ENCODE measurements at places on chromosomes 3 and 15.

GRCh38 chr3:34207806-34208205, 409.4 kb downstream of the PDCD6IP start:
- DNase-seq: no peak

GRCh38 chr15:80310776-80311175, 58.8 kb upstream of the CTXND1 start:
- no peak for DNase-seq

- no peak for DNase-seq
These were observed 35.7 kb downstream of the SQOR start for GRCh38 chr15:45670511-45670910.

DNA sequence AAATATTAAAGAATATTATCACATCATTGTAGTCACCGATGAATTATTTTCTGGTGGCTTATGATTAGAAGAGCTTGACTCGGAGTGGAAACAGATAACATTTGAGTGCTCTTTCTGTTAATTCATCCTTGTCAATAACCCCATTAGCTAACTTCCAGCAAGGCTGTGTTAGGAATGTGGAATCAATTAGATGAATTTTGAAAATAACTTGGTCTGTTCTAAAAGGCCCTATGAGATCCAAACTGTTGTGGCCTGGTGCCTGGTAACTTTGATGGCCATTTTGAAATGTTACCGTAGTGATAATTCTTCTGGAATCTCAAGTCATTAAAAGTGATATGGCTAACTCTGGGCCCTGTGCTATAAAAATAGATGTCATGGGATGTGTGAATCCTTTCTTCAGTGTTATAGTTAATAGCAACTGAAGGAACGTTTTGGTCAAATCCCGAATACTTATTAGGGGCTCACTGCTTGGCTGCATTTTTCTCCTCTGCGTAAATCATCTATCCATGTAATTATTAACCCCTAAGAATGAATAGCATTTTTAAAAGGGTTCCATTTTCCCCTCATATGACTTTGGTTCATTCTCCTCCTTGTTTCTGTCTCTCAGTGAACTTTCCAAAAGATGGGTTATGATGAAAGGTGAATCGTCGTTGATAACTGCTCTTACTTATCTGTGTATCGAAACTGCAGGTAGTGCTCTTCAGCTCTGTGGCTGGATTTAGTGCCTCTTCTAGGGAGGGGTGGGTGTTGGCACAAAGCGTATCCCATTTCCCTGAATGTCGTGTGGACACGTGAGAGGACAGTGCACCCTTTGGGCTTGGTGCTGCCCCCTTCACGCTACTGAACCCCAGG, 82.7 kb downstream of the IGF1R start:
- DNase-seq: no peak

DNA sequence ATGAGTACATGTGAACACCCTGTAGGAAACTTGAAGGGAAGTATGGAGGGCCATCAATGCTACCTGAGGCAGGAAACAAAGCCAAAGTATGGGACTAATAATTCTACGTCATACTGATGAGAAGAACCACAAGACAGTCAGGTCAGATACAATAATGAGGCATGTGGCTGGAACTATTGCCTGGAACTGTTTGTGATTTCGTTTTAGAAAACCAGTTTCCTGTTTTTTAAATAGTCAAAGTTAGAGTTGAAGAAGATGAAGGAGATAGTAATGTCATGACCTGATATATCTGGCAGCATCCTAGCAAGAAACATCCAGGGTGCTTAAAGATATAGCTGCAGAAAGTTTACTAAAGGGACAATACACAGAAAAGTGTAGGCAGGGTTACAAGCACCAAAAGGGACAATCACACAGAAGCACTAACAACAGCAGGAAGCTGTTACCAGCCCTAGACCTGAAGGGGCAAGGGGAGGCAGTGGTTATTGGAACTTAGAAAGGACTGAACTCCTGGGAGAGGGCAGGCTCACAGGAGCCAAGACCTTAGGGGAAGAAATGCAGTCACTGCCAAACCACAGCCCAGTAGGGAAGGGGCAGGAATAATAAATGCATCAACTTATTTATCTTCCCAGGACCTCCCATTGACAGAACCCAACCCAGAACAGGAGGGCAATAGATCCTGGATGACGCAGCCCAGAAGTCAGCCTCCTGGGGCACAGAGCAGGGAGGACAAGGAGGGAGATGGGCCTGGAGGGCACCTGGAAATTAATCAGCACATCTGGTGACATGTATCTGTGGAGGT, 302.1 kb upstream of the STT3B start:
- no peak for DNase-seq

DNA sequence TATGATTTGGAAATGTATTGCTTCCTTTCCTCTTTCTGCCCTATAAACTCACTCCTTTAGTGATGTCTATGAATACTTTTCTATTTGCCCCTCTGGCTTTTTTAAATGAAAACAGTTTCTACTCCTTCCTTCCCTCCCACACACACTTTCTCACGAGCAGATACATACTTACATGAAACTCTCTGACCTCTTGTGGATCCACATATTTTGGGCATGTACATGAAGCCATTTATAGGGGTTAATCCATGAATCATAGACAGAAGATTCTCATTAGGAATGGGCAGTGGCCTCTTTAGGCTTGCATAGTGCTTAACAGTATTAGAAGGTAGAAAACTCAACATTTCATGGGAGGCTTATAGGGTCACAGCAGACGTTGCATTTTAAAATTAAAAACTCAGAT, 24.8 kb downstream of the ANAPC13 start:
- no peak for DNase-seq

DNA sequence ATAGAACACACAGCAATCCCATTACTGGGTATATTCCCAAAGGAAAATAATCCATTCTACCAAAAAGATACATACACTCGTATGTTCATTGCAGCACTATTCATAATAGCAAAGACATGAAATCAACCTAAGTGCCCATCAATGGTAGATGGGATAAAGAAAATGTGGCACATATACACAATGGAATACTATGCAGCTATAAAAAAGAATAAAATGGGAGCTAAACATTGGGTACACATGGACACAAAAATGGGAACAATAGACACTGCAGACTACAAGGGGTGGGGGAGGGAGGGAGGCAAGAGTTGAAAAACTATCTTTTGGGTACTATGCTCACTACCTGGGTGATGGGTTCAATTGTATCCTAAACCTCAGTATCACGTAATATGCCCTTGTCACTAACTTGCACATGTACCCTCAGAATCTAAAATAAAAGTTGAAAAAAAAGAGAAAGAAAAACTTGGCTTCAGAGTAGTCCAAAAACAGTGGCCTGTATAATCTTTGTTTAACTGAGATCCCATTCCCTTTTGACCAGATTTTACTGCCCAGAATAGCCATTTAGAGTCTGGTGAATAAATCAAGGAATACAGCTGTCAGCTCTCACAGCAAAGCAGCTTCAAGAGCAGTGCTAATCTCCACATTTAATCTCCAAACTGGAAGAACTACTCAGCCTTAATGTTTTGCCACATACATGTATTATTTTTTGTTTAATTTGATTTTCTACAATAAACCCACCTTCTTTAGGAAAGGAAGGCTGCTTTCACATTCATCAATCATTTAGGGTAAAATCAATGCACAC, 54.5 kb upstream of the XRN1 start:
- DNase-seq: no peak

GRCh38 chr3:159233734-159234133, 431.9 kb downstream of the MFSD1 start:
- no peak for DNase-seq

DNA sequence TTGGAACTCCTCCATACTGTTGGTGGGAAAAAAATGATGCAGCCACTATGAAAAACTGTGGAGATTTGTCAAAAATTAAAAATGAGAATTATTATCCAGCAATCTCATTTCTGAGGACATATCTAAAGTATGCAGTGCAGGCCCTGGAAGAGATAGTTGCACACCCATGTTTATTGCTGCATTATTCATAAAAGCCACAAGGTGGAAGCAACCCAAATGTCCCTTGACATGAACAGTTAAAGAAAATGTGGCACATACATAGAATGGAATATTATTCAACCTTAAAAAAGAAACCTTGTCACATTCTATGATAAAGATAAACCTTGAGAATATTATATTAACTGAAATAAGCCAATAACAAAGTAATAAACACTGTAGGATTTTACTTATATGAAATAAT, 80.9 kb upstream of the ARHGEF26 start:
- DNase-seq: no peak

DNA sequence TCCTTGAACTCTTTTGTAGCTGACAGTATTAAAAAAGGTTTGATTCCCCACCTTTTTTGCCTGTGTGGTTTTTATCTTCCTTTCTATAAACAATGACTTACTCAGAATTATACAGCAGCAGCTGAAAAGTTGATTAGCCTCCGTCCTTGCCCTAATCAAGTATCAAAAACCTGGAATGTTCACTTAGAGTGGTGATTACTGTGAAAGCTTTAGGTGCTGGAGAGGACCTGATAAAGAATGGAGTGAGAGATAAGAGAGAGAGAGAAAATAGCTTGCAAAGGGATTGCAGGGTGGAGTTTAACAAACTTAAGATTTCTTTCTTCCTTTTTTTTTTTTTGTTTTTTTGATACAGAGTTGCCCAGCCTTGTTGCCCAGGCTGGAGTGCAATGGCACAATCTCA, 6.7 kb downstream of the CGNL1 start:
- no peak for DNase-seq

DNA sequence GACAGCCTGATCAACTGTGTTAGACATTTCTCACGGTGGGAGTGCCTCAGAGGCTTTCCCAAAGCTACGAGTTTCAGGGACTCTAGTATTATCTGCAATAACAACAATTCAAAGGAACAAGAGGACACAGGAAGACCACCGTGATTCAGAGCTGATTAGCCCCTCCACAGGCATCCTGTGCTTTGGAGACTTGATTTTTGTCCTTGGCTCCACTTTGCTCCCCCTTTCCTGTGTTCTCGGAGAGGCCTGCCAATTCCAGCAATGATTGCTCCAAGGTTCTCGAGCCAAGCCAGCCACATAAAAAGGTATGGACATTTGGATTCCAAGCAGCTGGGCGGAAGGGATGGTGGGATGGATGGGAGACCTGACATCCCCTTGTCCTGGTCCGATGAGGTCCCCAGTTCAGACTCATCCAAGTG, 14.3 kb downstream of the EHD4 start:
- no peak for DNase-seq

GRCh38 chr15:64412216-64412615, 24.6 kb downstream of the TRIP4 start:
- DNase-seq: no peak

DNA sequence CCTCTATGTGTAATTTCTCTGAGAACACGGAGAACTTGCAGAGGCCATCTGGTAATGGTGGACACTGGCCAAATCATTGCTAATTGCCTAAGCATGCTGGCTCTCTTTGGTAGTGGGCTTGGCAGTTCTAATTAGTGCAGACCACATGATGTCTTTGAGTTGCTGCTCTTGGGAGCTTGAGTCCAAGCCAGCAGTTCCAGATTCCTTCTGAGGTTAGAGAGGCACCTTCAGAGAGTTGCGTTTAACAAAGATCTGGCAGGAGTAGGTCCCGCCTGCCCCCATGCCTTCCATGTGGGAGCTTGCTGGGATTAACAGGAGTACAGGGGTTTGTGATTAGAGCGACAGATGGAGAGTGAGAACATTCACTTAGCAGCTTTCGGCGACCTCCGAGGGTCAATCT, 449.0 kb upstream of the LMCD1 start:
- DNase-seq: no peak

DNA sequence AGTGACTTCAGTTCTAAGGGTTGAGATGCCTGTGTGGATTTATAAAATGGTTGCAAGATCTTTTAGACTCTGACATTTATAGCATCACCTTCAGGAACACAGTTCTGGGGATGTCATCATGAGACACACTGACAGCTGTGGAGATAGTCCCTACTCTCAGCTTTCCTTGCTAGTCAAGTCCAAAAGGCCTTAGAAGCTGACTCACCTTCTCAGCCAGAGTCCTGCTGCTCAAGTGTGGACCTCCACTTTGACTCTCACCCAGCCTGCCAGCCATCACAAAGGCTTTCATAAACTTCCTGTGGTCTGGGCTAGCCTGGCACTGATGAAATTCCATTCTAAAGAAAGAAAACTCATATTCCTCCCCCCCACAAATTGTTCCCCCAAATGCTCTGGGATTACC, 44.8 kb downstream of the TMEM39A start:
- DNase-seq: no peak

DNA sequence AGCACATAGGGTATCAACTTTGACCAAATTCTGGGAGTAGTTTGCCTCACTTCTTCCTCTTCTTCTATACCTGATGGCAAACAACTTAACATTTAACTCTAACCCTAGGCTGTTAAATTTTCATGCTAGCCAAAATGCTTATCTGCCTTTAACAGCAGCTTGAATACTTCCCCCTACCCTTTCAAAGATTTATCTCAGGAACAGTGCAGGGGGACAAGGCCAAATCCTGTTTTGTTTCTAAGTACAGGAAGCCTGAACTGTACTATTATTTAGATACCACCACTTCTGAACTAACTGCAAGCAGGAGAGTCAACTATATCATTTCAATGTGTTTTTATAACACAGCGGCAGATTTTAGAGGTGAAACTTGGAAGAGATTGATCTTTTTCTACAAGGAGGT, 104.0 kb upstream of the CNTN6 start:
- no peak for DNase-seq

DNA sequence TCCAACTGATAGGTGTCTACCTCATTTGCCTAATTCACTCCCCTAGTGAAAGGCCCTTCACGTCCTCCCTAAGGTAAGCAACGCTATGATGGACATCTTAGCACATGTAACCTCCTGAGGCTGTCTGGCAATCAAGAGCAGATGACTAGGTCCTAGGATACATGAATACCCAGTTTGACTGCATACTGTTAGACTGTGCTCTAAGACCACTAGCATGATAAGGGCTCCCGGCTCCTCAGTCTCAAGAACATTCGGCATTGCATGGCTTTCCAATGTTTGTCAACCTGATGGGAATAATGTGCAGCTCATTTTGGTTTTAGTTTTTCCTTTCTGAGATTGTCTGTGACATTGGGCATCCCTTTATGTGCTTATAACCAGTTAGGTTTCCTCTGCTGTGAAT, 152.1 kb downstream of the UACA start:
- no peak for DNase-seq

DNA sequence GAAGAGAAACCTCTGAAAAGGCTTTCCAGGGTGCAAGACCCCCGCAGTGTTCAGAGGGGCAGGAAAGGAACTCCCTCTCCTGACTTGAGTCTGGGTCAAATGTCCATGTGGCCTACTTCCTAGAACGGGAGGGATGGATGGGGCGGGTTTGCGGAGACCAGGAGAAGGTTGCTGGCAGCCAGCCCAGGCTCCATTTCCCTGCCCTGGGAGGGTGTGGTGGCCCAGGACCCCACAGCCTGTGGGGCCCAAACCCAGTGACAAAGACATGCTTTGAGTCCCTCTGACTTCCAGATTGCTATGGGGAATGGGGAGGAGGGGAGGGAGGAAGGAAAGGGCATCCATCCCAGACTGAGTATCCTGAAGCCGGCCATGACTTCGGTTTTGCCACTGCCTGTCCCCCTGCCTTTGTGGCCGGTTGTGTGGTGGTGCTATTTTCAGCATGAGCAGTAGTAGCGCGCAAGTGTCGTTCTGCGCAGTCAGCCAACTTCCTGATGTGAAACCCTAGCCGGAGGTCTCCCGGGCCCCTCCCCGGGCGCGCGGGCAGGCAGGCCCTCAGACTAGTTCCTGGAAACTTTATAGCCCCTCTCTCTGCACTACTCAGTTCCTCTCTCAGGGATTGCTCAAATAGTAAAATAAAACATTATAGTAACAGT, 24.4 kb downstream of the MAGEF1 start:
- DNase-seq: no peak

Measured in NCI-H2107 (cell line).